ENCODE measurements at places on chromosomes 3 and 15.

DNA sequence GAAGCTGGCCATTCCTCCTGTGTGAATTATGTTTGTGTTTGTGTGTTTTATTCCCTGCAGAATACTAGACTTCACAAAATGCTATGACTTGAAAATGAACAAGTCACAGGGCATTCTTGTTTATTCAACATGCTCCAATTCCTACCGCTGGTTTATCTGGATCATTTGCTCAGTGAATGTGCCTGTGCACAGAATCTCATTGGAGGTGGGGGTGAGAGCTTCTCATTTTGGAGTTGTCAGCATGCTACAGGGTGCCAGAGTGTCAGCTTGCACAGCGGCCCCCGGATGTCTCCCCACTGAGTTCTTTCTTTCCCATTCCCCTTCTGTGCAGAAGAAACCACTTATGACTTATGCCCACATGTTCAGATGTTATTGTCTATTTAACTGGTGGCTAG lies 428.7 kb downstream of the ROBO2 start:
- DNase-seq = no peak

GRCh38 chr3:142268426-142268825 lies 43.0 kb upstream of the GK5 start:
- no peak for DNase-seq

- DNase-seq = no peak
These were observed 46.1 kb downstream of the CHCHD6 start for GRCh38 chr3:126749931-126750755.

DNA sequence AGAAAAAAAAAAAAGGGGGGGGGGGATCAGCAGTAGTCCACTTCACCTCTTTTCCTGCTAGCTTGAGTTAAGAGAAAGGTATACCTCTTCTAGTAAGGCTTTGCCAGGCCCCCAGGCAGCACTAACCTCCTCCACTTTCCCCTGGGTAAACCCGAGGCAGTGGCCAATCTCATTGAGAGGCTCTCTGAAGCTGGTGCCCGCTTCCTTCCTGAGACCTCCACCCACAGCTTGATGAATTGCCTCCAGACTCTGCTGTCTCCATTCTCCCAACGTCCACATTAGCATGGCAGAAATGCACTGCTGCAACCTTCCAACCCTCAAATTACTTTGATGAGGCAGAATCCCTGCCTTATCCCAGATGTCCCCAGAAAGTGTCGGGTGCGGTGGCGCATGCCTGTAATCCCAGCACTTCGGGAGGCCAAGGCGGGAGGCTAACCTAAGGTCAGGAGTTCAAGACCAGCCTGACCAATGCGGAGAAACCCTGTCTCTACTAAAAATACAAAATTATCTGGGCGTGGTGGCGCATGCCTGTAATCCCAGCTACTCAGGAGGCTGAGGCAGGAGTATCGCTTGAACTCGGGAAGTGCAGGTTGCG lies 15.3 kb downstream of the RLBP1 start:
- DNase-seq = no peak

- DNase-seq = no peak
These were observed 245.0 kb upstream of the RASGRP1 start for GRCh38 chr15:38809621-38810020.

- no peak for DNase-seq
These were observed 117.9 kb downstream of the MITF start for GRCh38 chr3:69856965-69857705.

GRCh38 chr3:70527026-70527425 lies 214.6 kb upstream of the MDFIC2 start:
- DNase-seq = no peak

GRCh38 chr3:42119561-42120355 lies 28.6 kb downstream of the TRAK1 start:
- no peak for DNase-seq

DNA sequence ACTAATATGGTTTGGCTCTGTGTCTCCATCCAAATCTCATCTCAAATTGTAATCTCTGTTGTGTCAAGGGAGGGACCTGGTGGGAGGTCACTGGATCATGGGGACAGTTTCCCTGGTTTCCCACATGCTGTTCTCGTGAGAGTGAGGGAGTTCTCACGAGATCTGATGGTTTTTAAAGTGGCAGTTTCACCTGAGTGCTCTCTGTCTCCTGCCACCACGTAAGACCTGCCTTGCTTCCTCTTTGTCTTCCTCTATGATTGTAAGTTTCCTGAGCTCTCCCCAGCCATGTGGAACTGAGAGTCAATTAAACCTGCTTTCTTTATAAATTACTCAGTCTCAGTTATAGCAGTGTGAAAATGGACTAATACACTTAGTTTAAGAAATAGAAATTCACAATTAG lies 228.9 kb downstream of the CD47 start:
- DNase-seq = no peak
